Femur (tissue), 1 donor: ENCODE measurements at places on chromosomes 12 and 14.

- no peak for DNase-seq
Measured at GRCh38 chr14:81269100-81269978, 48.6 kb upstream of the GTF2A1 start.

DNA sequence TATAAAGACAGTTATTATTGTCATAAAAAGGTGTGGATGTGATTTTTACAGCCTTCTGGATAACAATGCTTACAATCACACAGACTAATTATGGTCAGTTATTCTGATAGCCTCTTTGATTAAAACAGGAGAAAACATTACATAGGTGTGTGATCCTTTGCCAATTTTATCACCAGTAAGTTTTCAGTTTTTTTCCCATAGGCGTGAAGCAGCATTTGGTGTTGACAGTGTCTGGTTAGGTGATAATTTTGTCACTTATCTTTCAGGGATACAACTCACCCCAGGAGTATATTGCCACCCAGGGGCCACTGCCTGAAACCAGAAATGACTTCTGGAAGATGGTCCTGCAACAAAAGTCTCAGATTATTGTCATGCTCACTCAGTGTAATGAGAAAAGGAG lies 208.8 kb downstream of the EPS8 start:
- DNase-seq, result no peak

- DNase-seq, result no peak
Measured at GRCh38 chr14:75044322-75044721, 6.9 kb downstream of the MLH3 start.

GRCh38 chr12:21774358-21775132 lies at the start of gene KCNJ8:
Gene KCNJ8 (minus strand): TSS chr12:21774706. CDS start chr12:21773616, 1,090 bp downstream.
- peak; percentile 87 for DNase-seq

GRCh38 chr12:25382311-25383106 lies 131.8 kb upstream of the KRAS start:
- peak; percentile 41 for DNase-seq

- DNase-seq, result no peak
Measured at GRCh38 chr12:7269273-7269672, 34.6 kb upstream of the ACSM4 start.

- no peak for DNase-seq
Measured at GRCh38 chr12:8912914-8913313, 1.4 kb upstream of the PHC1 start.

GRCh38 chr14:103502877-103503276 lies 19.8 kb downstream of the CKB start:
- DNase-seq, result no peak

- DNase-seq, result peak; percentile 64
Measured at GRCh38 chr14:104393898-104394381, 185.6 kb upstream of the C14orf180 start.
